ENCODE measurements at places on chromosomes 7 and 10.

GRCh38 chr10:70302292-70302691, 18.5 kb upstream of the NPFFR1 start:
- no peak for DNase-seq

GRCh38 chr7:46129831-46130230, 208.8 kb upstream of the IGFBP3 start:
- DNase-seq = no peak

GRCh38 chr7:127391591-127392181, 822 bp downstream of the ZNF800 start:
- DNase-seq = peak; percentile 56

DNA sequence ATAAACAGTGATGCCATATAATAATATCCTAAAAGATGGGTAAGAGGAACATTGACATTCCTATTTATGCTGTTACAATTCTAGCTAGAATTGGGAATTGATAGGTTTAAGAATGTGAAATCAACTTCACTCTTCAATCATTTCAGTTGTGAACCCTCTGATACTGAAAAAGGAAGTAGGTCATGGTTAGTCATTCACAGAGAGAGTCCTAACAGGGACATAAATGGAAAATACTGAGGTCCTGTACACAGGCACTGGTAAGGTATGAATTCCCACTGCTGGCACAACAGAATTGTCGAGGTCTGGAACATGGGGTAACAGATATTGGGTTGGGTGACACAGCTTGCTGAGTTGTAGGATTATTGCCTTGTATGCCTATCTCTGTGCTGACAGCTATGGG, 289.4 kb upstream of the LRRN3 start:
- no peak for DNase-seq

DNA sequence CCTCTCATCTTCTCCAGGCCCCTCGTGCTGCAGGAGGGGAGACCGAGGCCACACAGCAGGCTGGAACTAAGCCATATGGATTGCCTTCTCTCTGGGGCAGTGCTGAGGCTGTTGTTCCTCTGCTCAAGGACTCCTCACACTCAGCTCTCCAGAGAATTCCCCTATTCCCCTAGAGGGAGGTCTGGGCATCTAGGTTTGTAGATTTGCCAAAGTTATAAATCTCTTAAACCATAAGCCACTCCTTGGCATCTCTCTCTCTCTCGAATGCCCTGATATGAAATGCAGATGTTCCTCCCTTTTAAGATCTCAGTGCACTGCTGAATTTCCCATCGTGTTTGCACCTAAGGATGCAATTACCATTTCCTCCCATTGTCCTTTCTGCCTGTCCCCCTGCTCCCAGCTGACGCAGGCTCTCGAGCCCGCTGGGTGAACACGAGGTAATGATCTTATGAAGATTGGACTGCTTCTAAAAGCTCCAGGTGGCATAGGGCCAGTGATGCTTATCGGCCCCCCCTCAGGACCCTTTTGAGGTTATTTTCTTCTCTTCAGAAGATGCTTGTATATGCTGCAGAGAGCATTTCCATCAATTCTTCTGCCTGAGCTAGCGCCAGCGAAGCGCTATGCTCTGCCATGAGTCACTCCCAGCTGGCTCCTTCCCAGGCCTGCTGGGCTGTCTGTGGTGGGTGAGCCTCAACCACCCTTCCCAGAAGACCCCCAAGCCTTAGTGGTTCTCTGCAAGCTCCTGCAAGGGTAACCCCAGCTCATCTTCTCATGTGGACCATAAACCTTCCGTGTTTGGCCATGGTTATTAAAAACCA, 41.6 kb upstream of the AQP1 start:
- DNase-seq = no peak

- no peak for DNase-seq
Measured at GRCh38 chr7:89757910-89758309, 396.4 kb upstream of the STEAP1 start.

- no peak for DNase-seq
Measured at GRCh38 chr10:23291551-23292334, 52.9 kb downstream of the C10orf67 start.

DNA sequence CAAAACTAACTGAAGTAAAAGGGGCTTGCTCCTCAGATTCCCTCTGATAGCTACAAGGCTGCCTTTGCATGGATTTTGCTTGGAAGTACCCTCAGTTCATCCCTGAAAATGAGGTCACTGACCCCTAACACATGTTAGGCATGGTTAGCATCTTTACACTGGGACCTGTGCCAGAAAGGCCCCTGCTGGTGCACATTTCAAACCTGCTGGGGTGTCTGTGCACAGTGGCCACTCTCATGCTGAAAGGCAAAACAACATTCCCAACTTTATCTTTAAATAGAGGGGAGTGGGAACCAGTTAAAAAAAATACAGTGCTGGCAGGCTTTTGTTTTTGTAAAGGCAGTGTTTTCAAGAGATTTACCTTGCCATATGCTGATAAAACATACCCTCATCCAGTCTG, 99.1 kb downstream of the ANK3 start:
- DNase-seq = no peak

- DNase-seq = no peak
Measured at GRCh38 chr10:132611026-132611910, 73.7 kb downstream of the INPP5A start.

GRCh38 chr7:32154797-32155196, 84.6 kb upstream of the PDE1C start:
- DNase-seq = no peak

- DNase-seq = no peak
Measured at GRCh38 chr7:143929224-143929920, 5.7 kb upstream of the OR2F2 start.

DNA sequence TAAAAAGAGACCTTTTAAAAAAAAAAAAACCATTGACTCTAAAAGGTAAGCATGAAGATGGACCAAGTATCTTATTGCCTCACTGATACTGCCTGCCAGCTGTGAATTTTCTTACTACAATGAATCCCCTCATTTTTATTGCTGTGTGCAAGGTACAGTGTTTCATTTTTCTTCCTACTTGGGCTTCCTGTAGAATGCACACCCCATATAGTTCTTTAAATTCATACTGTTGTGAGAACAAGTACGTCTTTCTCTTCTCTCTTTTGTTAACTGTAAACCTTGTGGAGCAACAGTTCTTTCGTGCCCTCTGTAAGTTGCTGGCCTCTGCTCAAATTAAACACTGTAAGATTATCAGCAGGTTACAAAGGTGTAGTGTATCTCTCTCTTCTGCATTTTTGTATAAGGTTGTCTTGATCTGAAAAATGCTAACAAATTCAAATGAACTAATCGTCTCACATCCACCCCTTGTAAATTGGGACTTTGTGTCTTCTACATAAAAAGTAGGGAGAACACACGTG, 105.6 kb downstream of the VTI1A start:
- no peak for DNase-seq
